ENCODE measurements at places on chromosomes 2 and 18.

GRCh38 chr2:65554765-65555591 lies 122.6 kb upstream of the SPRED2 start:
- no peak for DNase-seq

- no peak for DNase-seq
Measured at GRCh38 chr2:64177315-64177714, 33.1 kb upstream of the PELI1 start.

- DNase-seq, result peak; percentile 42
Measured at GRCh38 chr2:43877782-43878464, 39.2 kb downstream of the ABCG8 start.

- DNase-seq, result no peak
Measured at GRCh38 chr18:60113396-60113795, 213.6 kb downstream of the PMAIP1 start.

- DNase-seq, result no peak
Measured at GRCh38 chr2:85584857-85585780, 888 bp downstream of the VAMP5 start.

DNA sequence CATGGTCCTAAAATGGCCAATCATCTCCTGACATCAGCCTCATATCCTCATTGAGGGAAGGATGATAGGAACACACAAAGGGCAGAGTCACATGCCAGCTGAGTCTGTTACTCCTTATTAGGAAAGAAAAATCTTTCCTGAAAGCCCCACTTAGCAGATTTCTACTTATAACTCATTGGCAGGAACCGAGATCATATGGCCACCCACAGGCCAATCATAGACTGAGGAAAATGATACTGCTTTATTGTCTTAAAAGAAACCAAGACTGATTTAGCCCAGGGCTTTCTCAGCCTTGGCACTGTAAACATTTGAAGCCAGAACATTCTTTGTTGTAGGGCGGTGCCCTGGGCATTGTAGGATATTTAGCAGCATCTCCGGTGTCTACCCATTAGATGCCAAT lies 18.7 kb downstream of the GKN2 start:
- DNase-seq, result no peak

DNA sequence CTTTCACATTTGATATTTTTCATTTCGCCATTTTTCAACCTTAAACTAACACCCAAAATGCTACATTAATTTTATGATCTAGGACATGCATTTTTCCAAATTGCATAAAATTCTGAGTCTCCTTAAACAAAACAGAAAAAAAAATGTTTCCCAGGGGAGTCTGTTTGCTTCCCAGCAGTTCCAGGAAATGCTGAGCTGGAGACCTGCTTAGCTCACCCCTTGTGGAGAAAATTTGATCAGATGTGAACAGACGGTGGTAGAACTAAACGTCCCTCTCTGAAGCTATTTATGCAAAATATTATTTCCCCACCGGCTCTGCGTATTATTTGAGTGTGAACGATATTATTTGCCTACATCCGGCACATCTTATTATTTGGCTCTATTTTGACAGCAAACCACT lies 74.9 kb upstream of the AGAP1 start:
- DNase-seq, result no peak

- DNase-seq, result peak; percentile 35
Measured at GRCh38 chr18:712401-713134, at the start of gene ENOSF1. TSS of gene ENOSF1 (minus strand) at chr18:712630. CDS start at chr18:712587, 43 bp downstream.

DNA sequence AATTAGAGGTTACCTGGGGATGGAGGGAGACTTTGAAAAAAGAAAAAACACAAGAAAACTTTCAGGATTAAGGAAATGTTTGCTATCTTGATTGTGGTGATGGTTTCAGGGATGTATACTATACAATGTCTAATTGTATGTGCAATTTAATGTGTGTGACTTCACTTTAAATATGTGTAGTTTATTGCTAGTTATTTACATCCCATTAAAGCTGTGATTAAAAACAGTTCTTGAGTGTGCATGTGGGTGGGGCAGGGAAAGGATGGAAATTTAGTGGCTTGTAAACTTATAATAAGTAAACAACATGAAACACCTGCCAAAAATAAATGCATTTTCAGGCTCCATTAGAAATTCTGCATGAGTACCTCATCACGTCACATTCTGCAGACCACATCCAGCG lies 167.0 kb downstream of the MYO5B start:
- DNase-seq, result no peak

DNA sequence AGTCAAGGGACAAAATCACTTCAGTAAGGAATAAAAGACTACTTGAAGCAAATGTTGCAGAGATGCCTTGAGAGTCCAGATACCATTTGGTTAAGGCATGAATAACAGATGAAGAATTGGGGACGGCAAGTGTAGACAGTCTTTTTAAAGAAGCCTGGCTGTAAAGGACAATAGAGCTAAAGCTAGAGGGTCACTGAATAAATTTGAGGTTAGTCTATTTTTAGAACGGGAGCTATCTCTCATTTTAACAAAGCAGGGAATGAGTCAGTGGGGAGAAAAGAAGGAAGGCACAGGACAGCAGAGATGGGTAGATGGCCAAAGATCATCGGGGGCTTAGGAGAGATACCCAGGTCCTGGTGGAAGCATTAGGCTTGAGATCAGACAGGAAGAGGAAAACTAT lies 30.6 kb upstream of the CHN1 start:
- DNase-seq, result no peak

GRCh38 chr18:35511428-35511827 lies 13.7 kb upstream of the INO80C start:
- DNase-seq, result no peak

GRCh38 chr2:98835831-98836385 lies 100.1 kb downstream of the CRACDL start:
- DNase-seq, result no peak

DNA sequence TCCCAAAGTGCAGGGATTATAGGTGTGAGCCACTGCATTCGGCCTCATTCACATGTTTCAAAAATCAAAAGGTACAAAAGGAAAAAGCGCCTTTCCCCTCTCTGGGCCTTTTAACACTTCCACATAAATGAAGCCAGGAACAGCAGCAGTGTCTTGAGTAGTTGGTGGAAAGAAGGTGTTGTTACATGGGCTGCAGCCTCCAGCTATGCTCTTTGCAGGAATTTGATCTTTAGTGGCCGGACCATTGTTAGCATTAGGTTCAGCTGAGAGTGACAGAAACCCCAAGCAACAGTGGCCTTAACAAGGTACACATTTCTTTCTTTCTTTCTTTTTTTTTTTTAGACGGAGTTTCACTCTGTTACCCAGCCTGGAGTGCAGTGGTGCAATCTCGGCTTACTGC lies 59.1 kb downstream of the HS6ST1 start:
- DNase-seq, result no peak

DNA sequence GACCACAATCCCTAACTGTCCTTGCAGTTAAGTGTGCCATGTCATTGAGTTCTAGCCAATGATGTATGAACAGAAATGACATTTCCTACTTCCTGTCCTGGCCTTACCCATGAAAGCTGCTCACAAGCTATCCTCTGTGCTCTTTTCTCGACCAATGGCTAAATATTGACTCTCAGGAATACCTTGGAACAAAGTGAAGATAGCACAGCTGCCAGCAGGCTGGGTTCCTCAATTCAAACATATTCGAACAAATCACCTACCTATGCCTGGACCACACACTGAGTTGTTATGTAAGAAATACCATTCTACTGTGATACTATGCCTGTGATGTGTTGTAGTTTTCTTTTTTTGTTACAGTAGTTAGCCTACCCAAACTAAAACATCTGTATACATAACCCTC lies 65.1 kb downstream of the GAREM1 start:
- DNase-seq, result no peak

GRCh38 chr2:145593280-145593679 lies 1073.4 kb upstream of the ZEB2 start:
- no peak for DNase-seq

- no peak for DNase-seq
Measured at GRCh38 chr18:47911877-47912276, 18.6 kb downstream of the SMAD2 start.

Measured in stimulated activated CD4-positive, alpha-beta T cell treated with anti-CD3 and anti-CD28 coated beads, Interleukin-1b, Interleukin-23, amount 100 ng/mL, for 1 hour (primary cell).